ENCODE measurements at places on chromosomes 5 and 9.

DNA sequence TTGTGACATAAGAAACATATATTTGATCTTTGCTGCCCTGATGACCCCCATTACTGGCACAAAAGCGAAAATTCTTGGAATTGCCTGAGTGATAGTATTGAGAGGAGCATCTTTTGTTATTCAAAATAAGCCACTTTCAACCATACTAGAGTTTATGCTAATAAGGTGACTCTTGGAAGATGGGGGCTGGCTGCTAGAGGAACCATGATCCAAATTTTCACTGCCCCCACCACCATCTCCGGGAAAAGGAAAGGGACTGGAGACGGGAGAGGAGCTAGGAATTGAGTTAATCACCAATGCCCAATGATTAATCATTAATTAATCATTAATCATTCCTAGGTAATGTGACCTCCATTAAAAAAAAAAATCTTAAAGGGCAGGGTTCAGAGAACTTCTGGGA lies 25.6 kb downstream of the FBXW11 start:
- no peak for DNase-seq

DNA sequence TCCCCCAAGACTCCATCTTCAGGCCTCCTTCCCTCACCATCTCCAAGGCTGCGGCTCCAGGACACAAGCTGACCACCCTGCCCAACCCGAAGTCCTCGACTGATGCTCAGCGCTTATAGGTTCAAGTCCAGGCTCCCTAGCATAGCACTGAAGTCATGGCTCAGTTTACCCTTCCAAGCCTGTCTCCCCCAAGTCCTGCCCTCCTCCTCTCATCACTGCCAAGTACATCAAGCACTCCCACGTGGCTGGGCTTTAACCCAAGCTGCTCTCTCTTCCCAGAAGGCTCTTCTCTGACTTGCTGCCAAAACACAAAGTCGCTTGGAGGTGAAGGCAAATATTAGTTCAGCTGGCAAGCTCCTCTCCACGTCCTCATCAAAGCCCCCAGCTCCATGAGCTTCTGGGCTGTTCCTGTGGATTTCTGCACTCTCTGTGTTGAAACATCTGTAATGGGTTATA lies 22.1 kb upstream of the MARCHF6 start:
- DNase-seq: no peak

DNA sequence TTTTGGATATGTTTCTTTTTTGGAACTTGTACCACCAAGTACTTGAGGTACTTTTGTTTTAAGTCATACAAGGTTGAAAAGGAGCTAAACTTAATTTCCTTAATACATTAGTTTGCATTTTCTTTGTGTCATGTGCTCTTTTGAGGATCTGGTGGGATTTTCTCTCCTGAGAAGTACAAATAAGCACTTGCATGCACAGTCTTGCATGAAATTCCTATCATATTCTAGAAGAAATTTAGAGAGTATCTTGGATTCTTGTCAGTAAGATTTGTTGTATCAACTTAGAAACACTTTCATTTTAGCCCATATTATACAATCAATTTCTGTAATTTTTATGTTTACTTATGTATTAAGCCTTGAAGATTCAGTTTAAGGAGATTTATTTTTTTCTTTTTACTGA lies 64.9 kb downstream of the CCNH start:
- DNase-seq: no peak

DNA sequence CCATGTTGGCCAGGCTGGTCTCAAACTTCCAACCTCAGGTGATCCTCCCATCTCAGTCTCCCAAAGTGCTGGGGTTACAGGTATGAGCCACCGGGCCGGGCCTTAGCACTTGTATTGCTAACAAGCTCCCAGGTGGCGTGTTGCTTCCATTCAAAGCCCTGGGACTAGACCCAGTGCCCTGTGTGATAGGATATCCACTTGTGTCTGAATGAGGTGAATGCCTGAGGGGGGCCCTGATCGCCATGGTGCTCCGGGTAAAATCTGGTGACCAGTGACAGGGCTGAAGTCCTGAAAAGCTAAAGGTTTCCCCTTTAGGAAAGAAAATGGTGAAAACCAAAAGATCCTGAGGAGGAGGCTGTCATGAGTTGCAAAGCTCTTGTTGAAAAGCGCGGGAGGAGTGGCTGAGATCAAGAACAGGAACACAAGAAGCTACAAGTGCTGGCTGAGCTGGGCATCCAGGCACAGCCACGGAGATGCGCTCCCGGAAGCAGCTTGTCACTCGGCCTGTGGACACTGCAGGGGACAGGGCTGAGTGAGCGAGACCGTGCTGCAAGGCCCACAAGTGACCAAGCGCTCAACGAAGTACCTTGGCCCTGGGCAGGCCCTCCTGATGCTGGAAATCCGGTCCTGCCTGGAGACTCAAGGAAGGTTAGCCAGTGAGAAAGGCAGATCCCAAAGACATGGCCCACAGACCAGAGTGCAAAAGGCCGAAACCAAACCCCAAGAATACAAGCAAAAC lies 39.8 kb upstream of the NXNL2 start:
- DNase-seq: no peak

DNA sequence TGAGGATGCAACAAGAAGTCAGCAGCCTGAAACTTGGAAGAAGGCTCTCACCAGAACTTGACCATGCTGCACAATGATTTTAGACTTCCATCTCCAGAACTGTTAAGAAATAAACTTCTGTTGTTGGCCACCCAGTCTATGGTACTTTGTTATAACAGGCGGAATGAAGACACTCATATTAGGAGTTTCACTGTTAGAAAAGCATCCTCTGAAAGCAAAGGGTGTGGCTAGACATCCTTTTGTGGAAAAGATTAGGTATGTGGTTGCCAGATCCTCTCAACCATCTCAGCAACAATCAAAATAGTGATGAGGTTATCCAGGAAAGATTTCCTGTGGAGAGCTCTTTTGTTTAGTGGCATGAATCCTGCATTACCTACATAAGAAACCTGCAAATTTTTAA lies 20.7 kb downstream of the ITGA2 start:
- DNase-seq: no peak

DNA sequence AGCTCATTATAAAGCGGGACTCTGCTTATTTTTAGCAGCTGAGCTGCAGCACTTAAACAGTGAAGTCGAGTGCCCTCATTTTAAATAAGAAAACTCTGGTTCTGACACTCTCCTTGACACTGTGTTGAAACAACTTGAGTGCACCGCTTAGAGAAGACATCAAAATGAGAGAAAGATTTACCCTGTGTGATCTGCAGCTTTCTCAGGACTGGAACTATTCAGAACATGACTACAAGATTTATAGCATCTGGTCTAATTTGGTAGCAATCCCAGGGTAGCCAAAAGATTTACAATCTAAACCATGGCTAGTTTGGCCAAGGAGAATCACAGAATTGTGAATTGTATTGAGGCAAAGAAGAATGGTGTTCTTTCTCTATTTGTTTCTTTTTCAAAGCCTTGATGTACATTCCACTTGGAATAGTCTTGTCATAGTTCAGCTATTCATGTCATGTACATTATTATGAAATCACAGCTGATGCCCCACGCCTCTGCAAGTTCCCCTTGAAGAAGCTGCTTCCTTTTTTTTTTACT lies 38.7 kb downstream of the PLEKHG4B start:
- peak; percentile 36 for DNase-seq

DNA sequence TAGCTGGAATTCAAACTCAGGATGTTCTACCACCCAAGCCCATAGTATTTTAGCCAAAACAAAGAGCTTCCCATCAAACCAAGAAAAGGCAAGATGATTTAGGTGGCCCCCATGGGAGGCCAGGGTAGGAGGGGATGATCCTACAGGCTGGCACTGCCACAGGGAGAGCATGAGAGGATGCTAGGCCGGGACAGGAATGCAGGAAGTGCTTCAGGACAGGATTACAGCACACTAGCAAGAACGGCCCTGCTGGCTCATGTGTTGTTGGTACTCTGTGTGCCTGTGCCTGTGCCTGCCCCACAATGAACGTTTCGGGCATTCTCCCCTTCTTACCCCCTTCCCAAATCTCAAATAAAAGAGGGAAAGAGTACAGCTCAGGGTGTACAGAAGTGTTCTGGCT lies 110.7 kb upstream of the TRIM32 start:
- DNase-seq: no peak

GRCh38 chr9:114899461-114899860 lies 30.9 kb downstream of the TNFSF8 start:
- DNase-seq: no peak

- no peak for DNase-seq
Measured at GRCh38 chr5:93348231-93348630, 232.8 kb downstream of the NR2F1-AS1 start.

DNA sequence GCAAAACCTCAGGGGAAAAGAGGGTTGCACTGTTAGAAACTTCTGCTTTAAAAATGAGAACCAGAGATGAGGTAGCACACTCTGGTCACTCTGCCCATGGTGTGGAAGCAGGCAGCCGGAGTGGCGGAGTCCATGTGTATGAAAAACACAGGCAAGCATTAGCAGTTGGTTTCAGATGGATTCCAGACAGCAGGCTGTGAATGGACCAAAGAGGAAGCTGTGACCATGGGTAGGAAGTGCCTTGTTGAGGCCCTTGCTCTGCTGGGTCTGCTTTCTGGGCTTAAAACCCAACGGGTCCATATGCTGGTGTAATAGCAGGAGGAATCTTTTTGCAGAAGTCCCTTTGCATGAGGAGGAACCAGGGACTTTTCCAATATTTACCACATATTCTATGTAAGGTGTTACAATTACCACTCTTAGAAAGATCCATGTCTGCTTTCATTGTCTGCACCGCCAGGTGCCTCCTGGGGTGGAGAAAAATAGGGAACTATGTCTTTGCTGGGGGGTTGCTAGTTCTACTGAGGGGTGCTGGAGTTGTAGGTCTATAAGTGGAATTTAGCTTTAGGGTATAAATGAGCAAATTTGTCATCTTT lies 77.0 kb downstream of the ANKRD55 start:
- DNase-seq: no peak
